ENCODE measurements at places on chromosomes 2 and 18.

DNA sequence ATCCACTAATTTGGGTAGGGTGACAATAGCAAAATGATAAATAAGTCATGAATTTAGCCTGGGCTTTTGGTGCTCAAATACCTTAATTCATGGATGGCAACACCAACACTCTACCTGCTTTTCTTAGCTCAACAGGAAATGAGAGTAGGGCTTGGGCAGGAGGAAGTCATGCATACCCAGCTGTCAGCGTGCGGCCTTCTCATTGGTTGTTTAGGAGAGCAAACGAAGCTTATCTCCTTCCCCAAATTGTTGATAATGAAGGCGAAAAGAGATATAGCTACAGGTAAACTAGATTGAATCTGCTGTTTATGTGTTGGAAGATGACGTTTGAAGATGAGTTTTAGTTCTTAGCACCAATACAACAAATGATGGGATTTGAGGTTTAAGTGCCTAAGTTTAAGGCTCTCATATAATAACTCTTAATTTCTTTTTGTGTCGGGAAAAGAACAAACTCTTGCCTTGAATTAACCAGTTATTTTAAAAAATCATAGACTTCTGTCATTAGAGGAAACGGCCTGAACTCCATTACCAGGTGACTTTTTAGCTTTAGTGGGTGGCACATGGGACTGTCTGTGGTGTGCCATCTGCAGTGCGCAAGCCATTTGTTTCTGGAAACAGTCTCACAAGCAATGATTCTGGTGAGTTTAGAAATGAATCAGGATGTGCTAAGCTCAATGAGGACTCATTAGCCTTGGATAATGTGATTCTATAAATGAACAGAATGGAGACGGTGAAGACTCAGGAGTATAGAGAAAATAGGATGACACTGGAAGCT is 19.8 kb downstream of the MAP4K4 start:
- peak; percentile 72 for ATAC-seq

DNA sequence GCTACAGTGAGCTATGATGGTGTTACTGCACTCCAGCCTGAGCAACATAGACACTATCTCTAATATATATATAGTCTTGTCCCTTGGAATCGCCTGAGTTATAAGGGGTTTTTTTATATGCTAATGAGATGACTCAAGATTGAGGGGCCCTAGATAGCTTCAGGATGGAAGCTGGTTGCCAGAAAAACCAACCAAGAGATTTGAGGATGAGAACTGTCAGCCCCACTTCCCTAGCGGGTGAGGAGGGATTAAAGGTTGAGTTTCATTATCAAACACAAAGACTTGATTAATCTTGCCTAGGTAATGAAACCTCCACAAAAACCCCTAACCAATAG is 12.6 kb upstream of the GALM start:
- ATAC-seq = no peak

DNA sequence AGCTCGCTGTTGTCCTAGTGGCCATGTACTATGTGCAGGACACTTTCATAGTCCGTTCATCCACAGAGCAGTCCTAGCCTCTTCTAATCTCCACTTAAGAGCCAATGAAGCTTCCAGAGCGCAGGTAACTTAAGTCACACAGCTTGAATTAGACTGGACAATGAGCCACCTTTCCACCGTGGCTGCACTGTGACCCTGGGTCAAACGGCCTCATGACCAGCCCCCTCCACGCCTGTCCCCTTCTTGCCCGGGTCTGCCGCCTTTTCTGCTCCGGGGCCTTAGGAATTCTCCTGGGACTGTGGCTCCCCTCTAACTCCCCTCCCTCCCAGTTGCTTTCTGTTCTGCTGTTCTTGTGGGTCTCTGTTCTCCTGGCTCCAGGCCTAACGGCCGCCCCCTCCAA is 8.4 kb upstream of the PRKCE start:
- ATAC-seq = no peak

DNA sequence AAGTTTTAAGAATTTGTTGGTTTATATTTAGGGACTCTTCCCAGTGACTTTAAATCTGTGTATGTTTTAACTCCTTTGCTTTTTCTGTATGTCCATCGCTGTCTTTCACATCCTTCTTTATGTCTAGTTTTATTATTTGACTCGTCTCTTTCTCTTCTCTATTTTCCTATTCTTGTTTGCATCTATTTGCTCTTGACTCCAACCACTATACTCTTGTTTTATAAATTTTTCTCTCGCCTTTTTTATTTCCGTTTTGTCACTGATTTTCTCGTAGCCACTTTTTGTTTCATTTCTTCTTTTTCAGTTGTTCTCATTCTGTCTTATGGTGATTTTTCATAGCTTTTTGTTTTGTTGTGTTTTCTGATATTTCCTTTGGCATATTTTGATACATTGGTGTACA is 170.5 kb upstream of the NETO1 start:
- no peak for ATAC-seq

DNA sequence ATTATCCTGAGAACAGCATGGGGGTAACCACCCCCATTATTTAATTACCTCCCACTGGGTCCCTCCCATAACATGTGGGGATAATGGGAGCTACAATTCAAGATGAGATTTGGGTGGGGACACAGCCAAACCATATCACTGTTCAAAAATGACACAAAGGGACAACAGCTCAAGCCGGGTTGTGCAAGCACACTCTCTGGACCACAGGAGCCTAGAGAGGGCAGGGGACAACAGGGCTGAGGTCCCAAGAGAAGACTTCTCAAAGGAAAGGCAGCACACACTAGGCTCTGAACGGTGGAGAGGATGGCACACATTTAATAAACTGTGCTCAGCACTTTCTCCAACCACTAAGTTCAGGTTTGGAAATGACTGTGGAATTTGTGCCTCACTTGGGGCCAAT is 122.1 kb upstream of the PKDCC start:
- ATAC-seq = no peak

GRCh38 chr2:196291426-196291825 is 120.0 kb upstream of the STK17B start:
- peak; percentile 63 for ATAC-seq

DNA sequence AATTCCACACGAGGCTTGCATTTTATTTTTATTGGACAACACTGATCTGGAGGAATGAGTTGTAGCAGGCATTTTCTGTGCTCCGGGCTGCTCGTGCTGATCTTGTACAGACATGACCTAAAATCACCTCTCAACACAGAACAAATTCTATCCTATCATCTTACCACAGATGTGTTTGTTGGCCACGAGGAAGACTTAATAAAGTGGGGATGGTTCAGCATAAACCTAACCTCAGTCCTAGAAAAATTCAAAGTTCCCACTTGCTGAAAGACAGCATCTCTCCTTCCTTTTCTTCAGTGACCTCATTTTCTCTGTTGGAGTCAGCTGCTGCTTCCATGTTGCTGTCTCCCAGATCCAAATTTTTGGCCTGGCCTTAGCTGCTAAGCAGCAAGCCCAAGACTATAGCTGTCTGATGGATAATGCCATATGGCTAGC is 45.3 kb downstream of the RBKS start:
- ATAC-seq = peak; percentile 47

DNA sequence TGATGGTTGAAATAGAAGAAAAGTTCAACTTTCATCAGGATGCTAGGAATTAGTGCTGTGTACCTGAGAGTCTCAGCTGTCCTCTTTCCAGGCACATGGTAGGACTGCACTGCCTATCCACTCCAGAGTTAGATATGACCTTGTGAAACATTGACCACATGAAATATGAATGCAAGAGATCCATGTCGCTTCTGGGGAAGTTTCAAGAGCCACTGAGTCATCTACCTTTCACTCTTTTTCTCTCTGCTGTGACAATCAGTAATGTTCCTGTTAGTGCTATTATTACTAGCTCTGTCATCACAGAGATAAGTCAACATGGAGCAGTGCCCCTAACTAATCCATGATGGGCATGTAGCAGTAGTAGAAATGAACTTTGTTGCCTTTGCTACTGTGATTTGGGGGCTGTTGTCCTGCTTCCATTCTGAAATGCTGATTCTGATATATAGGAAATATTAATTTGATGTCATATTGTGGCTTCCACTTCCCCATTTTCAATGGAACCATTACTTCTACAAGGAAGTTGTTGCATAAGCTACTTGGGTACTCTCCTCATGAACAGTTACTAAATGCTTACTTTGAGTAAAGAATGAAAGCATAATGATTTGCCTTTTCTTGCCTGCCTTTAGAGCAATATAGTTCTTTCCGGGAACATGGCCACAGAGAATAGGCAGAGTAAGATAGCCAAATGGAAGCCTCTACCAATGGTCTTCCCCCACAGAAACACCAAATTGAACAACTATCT is 192.8 kb upstream of the ZNF521 start:
- ATAC-seq = no peak

DNA sequence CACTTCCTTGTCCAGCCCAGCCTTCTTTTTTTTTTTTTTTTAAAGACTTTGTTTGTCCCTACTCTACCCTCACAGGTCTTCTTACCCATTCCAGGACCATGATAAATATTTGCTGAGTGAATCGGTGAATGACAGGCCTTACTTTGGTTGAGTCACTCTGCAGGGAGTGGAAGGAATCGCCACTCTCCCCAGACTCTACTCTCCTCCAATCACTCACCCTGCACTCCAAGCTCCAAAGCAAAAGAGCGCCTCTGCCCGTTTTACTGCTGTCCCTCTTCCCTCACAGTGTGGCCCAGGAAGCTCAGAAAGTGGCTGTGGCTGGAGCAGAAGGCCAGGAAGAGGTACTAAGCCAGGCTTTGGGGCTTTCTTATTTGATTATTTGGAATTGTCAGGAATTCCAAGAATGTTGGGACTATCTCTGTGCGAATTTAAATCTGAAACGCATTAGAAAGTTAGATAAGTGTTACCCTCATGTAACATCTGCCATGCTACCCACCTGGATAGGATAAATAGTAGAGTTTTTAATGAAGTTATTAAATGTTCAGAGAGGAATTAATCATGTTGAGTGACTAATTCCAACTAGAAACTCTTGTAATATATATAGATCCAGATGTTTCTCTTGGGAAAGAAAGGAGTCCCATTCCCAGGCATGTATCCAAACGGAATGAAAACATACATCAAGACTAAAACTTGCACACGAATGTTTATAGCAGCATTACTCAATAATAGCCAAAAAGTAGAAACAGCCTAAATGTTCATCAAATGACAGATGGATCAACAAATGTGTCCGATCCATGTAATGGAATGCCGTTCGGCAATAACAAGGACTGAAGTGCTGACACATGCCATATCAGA is 43.0 kb upstream of the CHMP1B start:
- ATAC-seq = peak; percentile 73

- ATAC-seq = no peak
Measured at GRCh38 chr2:73255907-73256617, 22.0 kb downstream of the CCT7 start.

- no peak for ATAC-seq
Measured at GRCh38 chr2:96336873-96337272, 1.3 kb downstream of the NCAPH start.

GRCh38 chr2:177422271-177422670 is 29.7 kb downstream of the AGPS start:
- no peak for ATAC-seq

DNA sequence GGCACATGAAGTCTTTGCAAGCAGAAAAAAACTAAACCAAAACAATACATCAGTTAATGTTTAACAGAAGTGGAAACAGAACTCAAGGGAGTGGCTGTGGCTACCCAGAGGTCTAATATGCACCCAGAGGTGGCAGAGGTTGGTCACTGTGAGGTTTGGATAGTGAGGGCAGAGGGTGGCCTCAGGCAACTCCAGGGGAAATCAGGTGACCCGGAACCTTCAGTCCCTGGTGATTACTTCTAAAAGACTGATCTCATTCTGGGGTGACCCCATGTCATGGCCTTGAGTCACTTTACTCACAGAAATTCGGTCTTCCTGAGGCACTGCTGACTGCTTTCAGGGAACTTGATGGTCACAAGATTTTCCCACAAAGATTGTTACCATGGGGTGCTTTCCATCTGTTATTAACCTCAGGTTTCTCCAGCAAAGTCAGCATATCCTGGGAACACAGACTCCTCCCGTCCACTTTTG is 99.4 kb downstream of the TMEM17 start:
- no peak for ATAC-seq

GRCh38 chr18:41320100-41320499 is 634.9 kb upstream of the PIK3C3 start:
- peak; percentile 69 for ATAC-seq

GRCh38 chr2:96913398-96914202 is 43.7 kb upstream of the SEMA4C start:
- no peak for ATAC-seq

- ATAC-seq = peak; percentile 90
Measured at GRCh38 chr2:48856144-48856543, 100.6 kb upstream of the LHCGR start.

- no peak for ATAC-seq
Measured at GRCh38 chr2:107776362-107776761, 50.3 kb upstream of the RGPD4 start.

DNA sequence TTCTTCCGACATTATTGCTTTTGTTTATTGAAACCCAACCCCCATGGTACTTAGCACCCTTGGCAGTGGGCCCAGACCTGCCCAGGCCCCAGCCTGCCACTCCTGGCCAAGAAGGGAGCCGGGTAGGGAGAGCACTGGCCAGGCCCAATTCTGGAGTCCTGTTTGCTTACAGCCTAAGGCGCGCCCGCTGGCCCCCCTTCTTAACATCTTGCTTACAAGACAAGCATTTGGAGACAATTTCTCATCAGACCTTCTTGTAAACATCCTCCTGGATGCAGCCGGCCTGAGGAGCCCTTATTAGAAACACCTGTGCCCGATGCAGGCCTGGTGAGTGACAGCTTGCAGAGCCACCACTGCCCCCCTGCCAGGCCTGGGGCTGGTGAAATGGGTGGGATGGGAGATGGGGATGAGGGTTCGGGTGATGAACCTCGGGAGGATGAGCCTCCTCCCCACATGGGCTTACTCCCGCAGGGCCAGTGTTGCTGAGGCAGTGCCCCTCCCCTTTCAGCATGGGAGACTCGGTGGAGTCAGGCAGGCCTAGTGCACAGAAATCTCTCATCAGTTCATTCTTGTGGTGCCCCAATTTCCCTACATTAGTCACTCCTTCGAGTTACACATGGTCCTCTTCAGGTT is 217.5 kb downstream of the CYP26B1 start:
- ATAC-seq = no peak

GRCh38 chr2:41775366-41776025 is 272.3 kb upstream of the PKDCC start:
- no peak for ATAC-seq

GRCh38 chr18:26722565-26722931 is 143.0 kb downstream of the AQP4 start:
- ATAC-seq = no peak

DNA sequence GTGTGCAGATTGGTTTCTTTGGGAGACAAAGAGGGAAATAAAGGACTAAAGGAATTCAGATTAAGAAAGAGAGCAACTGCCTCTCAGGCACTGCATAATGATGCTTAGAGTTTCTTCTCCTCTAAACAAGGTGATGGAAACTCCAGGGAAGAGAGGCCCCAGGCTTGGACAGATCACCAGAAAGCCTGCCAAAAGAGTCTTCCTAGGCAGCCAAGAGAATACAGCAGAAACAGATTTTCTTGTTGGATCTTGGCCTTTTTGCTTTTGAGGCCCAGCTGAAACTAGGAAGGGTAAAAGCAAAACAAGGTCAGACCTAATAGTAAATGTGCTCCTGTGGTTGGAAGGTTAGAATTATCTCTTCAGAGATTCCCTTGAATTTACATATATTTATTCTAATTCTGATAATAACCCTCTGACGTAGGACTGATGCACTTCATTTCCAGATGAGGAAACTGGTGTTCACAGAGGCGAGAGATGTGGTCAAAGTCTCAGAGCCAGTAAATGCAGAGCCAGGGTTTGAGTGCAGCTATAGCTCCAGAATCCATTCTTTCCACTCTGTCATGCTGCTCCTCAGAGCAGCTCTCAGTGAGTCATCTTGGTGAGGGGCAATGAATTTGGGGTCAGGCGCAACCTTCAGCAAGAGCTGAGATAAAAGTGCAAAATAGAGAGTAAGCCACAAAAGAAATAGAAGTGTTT is 142.3 kb upstream of the FBXO11 start:
- no peak for ATAC-seq

- no peak for ATAC-seq
Measured at GRCh38 chr18:35862119-35862640, 110.3 kb upstream of the RMP24 start.

All from esophagus mucosa (tissue), 1 donor.